ENCODE measurements at places on chromosomes 2 and 18. TPM values are rescaled to one million over a fixed set of nuclear protein-coding genes. Genes with fewer than 3 reads are reported as not detected.

DNA sequence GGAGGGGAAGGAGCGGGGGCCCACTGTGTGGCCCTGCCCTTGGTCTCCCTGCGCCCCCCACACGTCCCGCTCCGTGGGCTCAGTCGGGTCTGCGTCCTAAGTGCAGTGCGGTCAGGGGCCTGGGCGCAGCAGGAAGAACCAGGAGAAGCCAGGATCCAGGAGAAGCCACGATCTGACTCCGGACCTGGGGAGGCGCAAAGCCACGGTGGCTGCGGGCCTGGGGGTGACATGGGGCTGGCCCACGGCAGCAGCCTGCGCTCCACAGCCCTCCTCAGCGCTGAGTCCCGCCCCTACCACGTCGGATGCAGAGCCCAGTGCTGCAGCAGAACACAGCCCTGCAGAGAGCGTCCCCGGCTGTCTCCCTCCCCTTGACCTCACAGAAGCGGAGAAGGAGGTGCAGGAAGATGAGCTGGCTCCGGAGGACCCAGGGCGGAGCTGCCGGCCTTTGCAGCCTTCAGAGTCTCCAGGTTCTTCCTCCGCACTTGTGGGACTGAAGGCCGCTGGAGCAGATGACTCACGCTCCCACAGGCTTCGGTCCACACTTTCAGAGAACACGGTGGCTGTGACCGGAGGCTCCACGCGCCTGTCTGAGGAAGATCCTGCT is 589.2 kb upstream of the SALL3 start:
- peaks cover 3% of the 10 kb centered on the region for H3K27me3 ChIP-seq
- H3K4me3 ChIP-seq = no peak overlapping the region
- no peaks in the 10 kb centered on the region for H3K4me1 ChIP-seq
- no peaks in the 10 kb centered on the region for H3K36me3 ChIP-seq
- DNase-seq = no peak
- H3K27ac ChIP-seq = no peak overlapping the region

- no peak overlapping the region for H3K4me3 ChIP-seq
- DNase-seq = no peak
- H3K27me3 ChIP-seq = no peaks in the 10 kb centered on the region
- H3K36me3 ChIP-seq = peaks cover 3% of the 10 kb centered on the region
- peaks cover 51% of the 10 kb centered on the region for H3K4me1 ChIP-seq
- no peak overlapping the region for H3K27ac ChIP-seq
These were observed 33.8 kb downstream of the TRIP12 start for GRCh38 chr2:229888031-229888430.

- no peaks in the 10 kb centered on the region for H3K36me3 ChIP-seq
- no peak overlapping the region for H3K4me3 ChIP-seq
- no peak overlapping the region for H3K27ac ChIP-seq
- H3K27me3 ChIP-seq = peaks cover 2% of the 10 kb centered on the region
- H3K4me1 ChIP-seq = no peaks in the 10 kb centered on the region
- no peak for DNase-seq
These were observed 236.1 kb upstream of the MEIS1 start for GRCh38 chr2:66198873-66199272.

- H3K4me3 ChIP-seq = no peak overlapping the region
- no peaks in the 10 kb centered on the region for H3K4me1 ChIP-seq
- H3K27me3 ChIP-seq = peaks cover 4% of the 10 kb centered on the region
- DNase-seq = no peak
- no peak overlapping the region for H3K27ac ChIP-seq
- H3K36me3 ChIP-seq = no peaks in the 10 kb centered on the region
These were observed 65.3 kb upstream of the FOXI3 start for GRCh38 chr2:88517759-88518201.

GRCh38 chr18:13354402-13354801 is 135.8 kb downstream of the LDLRAD4 start:
- peaks cover 15% of the 10 kb centered on the region for H3K4me1 ChIP-seq
- no peak overlapping the region for H3K27ac ChIP-seq
- H3K27me3 ChIP-seq = no peaks in the 10 kb centered on the region
- DNase-seq = no peak

GRCh38 chr2:203890733-203891132 is 23.2 kb downstream of the CTLA4 start:
- no peaks in the 10 kb centered on the region for H3K36me3 ChIP-seq
- H3K4me3 ChIP-seq = no peak overlapping the region
- peak overlapping the region; percentile 61 for H3K27ac ChIP-seq
- H3K4me1 ChIP-seq = peaks cover 73% of the 10 kb centered on the region
- no peaks in the 10 kb centered on the region for H3K27me3 ChIP-seq

DNA sequence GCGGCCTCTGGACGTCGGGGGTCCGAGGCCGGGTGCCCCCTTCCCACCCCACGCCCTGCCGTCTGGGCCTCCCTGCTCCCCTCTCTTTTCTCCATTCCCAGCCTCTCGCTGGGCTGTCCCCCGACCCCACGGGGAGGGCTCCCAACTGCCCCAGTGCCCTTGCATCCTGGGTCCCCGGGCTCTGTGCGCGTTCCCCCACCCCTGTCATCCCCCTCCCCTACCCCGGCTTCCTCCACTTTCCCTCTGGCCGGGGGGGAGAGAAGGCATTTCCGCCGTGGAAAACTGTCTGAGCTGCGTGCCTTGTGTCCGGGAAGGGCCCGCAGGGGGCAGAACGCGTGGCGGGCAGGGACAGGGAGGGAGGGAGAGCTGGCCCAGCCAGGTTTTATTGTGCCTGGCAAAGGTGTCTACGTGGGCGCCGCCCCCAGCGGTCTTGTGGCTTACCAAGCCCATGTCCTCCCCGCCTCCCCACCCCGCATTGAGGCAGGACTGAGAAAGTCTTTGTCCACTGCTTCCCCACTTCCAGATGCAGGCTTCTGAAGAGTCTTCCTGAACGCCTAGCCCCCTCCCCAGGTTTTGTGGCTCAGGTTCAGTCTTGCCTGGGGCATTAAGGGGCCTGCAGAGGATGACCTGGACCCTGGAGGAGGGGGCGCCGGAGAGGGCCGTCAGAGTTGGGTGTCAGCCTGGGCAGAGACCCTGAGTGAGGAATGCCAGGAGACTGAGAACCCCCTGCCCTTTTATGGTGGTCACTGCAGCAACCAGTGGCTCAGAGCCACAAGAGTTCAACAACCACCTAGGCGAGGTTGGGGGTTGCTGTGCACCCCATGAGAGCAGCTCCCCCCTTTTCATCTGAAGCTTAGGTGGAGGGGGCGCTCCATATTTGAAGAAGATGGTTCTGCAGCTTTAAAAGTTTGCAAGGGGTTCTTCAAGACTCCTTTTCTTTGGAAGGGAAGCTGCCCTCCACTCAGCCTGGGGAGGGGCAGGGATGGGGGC is 1.3 kb downstream of the ITM2C start:
- no peak overlapping the region for H3K27ac ChIP-seq
- no peak for DNase-seq
- H3K27me3 ChIP-seq = peaks cover 4% of the 10 kb centered on the region
- H3K4me1 ChIP-seq = peaks cover 49% of the 10 kb centered on the region
- H3K36me3 ChIP-seq = no peaks in the 10 kb centered on the region
- peak overlapping the region; percentile 74 for H3K4me3 ChIP-seq

DNA sequence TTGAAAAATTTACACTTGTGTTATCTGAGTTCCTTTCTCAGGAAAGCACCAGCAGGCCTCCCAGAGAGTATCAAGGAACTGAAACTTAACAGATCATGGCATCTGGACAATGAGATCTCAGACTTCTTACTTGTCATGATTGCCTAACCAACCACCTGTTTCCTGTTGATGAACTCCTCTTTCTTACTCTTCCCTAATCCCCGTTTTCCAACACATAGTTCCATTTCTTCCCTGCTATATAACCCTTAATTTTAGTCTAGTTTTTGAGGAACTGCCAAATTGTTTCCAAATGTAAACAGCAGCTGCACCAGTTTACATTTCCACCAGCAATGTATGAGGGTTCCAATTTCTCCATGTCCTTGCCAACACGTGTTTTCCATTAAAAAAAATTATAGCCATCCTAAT is 6.1 kb upstream of the FAM171B start:
- no peak for DNase-seq
- H3K27me3 ChIP-seq = peaks cover 24% of the 10 kb centered on the region
- no peak overlapping the region for H3K27ac ChIP-seq
- no peak overlapping the region for H3K4me3 ChIP-seq
- H3K4me1 ChIP-seq = no peaks in the 10 kb centered on the region
- peaks cover 2% of the 10 kb centered on the region for H3K36me3 ChIP-seq

DNA sequence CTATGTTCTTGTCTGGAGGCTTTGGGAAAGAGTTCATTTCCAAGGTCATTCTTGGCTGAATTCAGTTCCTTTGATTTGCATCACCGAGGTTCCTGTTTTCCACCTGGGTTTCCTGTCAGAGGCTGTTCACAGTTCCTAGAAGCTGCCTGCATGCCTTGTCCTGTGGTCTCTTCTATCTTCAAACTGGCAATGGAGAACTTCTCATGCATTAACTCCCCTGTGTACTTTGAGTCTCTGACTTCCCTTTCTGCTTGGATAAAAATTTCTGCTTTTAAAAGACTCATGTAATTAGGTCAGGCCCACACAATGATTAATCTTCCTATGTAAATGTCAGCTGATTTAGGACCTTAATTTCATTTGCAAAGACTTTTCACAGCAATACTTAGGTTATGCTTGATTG is 499.3 kb upstream of the FANCL start:
- H3K27me3 ChIP-seq = peaks cover 2% of the 10 kb centered on the region
- no peaks in the 10 kb centered on the region for H3K4me1 ChIP-seq
- H3K4me3 ChIP-seq = no peak overlapping the region
- DNase-seq = no peak

- H3K36me3 ChIP-seq = no peaks in the 10 kb centered on the region
- no peak overlapping the region for H3K27ac ChIP-seq
- H3K4me3 ChIP-seq = no peak overlapping the region
- no peaks in the 10 kb centered on the region for H3K4me1 ChIP-seq
- H3K27me3 ChIP-seq = peaks cover 5% of the 10 kb centered on the region
These were observed 85.1 kb upstream of the RMDN2 start for GRCh38 chr2:37839991-37840390.

- H3K4me1 ChIP-seq = no peaks in the 10 kb centered on the region
- H3K4me3 ChIP-seq = no peak overlapping the region
- DNase-seq = no peak
These were observed 24.4 kb downstream of the SERTAD2 start for GRCh38 chr2:64629329-64629781.

DNA sequence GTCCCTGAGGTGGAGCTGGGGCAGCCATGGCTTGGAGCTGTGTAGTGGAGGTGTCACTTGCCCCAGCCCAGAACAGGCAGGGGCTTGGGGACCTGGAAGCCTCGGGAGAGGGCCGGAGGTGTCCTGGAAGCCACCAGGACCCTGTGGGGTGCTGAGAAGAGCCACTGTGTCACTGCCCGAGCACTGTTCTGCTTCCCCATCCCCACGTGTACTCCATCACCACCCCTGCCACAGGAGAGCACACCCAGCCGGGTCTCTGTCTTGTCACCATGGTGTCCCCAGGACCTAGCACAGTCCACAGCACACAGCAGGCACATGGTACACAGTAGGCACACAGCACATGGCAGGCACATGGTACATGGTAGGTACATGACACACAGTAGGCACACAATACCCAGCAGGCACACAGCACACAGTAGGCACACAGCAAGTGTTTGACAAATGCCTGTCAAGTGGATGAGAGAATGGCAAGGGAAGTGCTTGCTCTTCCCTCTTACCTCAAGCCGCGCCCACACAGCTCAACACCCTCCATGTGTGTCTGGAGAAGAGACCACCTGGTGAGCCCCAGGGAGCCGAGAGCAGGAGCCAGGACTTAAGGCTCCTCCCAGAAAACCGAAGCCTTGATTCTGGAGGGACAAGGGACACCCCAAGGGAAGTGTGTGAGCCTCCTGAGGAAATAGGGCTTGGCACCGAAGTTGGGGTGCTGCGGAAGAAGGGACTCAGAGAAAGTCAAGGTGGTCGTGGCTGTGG is 13.3 kb downstream of the MBP start:
- DNase-seq = no peak
- no peak overlapping the region for H3K4me3 ChIP-seq
- H3K27me3 ChIP-seq = no peaks in the 10 kb centered on the region
- H3K4me1 ChIP-seq = peaks cover 71% of the 10 kb centered on the region

DNA sequence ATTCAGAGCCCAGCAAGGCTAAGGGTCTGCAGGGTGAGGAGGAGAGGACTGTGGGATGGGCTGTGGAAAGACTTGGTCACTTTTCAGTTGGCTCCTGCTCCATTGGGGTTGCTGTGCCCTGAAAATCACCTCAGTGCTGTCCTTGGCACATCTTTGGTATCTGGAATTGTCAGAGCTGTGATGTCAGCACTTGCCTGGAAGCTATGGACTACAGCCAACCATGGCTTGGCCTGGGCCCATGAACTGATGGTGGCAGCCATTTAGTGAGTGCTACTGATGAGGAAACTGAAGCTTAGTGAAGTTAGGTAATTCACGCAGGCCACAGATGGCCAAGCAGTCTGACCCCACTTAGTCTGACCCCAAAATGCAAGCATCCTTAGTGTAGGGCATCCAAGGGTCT is 121.8 kb upstream of the SERPINE2 start:
- no peak overlapping the region for H3K27ac ChIP-seq
- no peak for DNase-seq
- peaks cover 2% of the 10 kb centered on the region for H3K27me3 ChIP-seq
- H3K4me1 ChIP-seq = peaks cover 2% of the 10 kb centered on the region

DNA sequence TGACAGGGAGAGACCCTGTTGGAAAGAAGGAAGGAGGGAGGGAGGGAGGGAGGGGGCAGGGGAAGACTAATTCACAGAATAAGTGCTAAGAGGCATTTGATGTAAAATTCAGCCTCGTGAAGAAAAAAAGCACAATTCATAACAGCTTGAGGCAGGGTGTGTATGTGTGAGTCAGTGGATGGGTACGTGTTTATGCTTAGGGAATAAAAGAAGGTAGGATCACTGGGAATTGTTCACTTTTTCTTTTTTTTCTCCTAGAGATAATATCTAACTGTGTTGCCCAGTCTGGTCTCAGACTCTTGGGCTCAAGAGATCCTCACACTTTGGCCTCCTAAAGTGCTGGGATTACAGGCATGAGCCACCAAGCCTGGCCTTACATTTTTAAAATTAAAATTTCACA is 39.2 kb downstream of the WDR33 start:
- H3K27ac ChIP-seq = no peak overlapping the region
- H3K27me3 ChIP-seq = no peaks in the 10 kb centered on the region
- DNase-seq = no peak

- no peak overlapping the region for H3K27ac ChIP-seq
- no peak overlapping the region for H3K4me3 ChIP-seq
- peaks cover 6% of the 10 kb centered on the region for H3K27me3 ChIP-seq
- DNase-seq = no peak
These were observed 3.8 kb downstream of the KCNE4 start for GRCh38 chr2:223055836-223056235.

- DNase-seq = no peak
- no peak overlapping the region for H3K4me3 ChIP-seq
- H3K27me3 ChIP-seq = no peaks in the 10 kb centered on the region
- no peaks in the 10 kb centered on the region for H3K4me1 ChIP-seq
These were observed 346.6 kb upstream of the PKDCC start for GRCh38 chr2:41701231-41701630.

DNA sequence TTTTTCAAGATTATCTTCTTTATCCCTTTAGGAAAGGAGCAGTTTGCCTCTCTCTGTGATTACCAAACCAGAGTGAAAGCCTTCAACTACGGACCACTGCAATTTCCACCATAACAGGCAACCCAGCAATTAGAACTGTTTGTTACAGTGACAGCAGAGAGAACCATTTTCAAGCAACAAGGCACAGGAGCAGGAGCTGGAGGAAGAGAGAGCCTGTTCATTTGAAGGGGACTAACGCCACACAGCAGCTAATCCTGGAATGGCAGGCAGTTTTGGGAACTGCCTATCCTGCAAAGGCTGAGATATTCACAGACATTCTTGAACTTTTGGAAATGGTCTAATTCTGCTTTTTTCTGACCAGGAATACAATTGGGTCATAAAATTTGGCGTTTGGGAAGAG is 1541.9 kb upstream of the PIK3C3 start:
- no peak overlapping the region for H3K27ac ChIP-seq
- H3K4me1 ChIP-seq = no peaks in the 10 kb centered on the region
- no peak for DNase-seq
- no peak overlapping the region for H3K4me3 ChIP-seq
- H3K27me3 ChIP-seq = no peaks in the 10 kb centered on the region
- no peaks in the 10 kb centered on the region for H3K36me3 ChIP-seq

The TRIB2 gene
- total RNA-seq = 4.4 TPM

The EGR4 gene
- 0.07 TPM for total RNA-seq

The WDR12 gene
- total RNA-seq = 98.3 TPM

The PGAP1 gene
- total RNA-seq = 33.3 TPM

The LNPK gene
- 23.9 TPM for total RNA-seq

All from activated naive CD4-positive, alpha-beta T cell treated with anti-CD3 and anti-CD28 coated beads for 36 hours (primary cell).